Suppressor macrophage treated with lipopolysaccharide for 1 hour (primary cell): ENCODE measurements at places on chromosomes 12 and 14.

GRCh38 chr12:59403259-59403932 lies 192.4 kb upstream of the SLC16A7 start:
- DNase-seq: peak; percentile 58

DNA sequence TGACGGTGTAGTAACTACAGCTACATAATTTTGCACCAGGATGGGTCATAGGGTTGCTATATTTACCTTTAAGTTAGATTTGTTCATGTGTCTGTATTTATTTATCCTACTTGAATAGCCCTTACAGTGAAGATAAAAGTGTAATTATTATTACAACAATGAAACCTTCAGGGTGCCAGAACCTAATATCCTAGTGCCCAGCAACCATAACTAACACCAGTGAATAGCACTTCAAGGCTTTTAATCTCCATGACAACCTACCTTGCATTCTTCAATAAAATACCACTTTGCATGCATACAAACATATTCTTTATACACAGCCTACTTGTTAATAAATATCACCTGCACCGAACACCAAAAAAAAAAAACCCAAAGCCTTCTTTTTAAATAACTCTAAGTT lies 58.7 kb upstream of the G2E3 start:
- DNase-seq: no peak

DNA sequence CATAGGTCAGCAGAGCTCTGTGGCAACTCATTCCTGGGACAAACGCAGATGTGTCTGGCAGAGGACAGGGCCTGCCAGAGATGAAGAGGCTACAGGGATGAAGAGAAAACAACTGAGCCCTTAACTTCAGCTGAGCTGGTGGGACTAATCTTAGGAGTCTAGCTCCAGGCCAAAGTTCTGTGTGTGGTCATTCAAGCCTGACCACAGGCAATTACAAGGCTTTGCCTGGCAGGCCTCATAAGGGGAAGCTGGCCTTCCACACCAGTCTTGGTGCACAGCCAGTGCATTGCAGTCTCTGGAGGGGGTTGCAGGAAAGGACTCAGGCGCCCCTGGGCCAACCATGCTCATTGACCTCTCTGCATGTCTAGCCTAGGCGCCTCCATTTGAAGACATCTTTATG lies 127.6 kb upstream of the DAAM1 start:
- no peak for DNase-seq

DNA sequence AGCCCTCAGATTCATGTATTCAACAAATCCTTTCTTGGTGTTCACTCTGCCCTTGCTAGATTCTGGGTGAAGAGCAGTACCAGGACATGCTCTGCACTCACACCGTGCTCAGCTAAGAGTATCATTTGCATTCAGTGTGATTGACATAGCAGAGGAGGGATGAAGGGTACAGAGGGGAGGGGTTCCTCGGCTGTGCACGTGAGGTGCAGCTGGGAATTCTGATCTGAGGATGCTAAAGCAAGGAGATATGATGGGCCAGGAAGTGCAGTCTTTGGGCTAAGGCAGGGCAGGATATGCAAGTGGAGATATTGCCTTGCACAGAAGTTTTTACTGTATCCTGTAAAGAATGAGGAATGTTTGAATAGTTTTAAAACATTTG lies 108.6 kb downstream of the FGD4 start:
- DNase-seq: no peak

DNA sequence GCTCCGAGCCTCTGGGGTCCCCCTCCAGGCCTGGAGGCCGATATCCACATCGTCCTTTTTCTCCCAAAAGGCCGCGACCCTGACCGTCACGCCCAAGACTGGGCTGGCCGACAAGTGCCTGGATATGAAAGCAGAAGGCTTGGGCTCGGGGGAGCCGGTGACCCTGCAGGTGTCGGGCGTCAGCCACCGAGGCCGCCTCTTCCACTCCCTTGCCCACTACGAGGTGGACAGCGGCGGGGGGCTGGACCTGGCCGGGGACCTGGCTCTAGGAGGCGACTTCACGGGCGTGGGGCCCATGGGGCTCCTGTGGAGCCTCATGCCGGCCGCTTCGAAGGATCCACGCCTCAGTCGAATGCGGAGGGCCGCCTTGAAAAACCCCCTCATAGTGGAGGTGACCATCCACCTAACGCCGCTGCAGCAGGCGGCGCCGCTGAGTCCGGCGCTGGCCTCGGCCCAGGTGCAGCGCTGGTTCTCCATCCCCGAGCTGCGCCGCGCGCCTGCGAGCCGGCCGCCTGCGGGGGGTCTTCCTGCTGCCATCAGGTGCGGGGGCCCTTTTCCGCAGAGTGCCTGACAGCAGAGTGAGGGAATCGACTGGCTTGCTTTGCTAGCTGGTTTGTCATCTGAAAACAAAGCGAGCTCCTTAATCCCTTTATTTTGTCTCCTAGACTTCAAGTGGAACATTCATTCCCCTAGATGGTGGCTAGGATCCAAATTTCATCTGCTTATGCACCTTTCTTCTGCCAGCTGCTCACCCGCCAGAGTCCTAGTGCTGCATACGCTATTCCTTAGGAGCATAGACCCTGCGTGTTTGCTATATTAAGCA lies 10.6 kb upstream of the DNAL1 start:
- no peak for DNase-seq

GRCh38 chr14:50089208-50089607 lies 27.2 kb downstream of the VCPKMT start:
- DNase-seq: no peak

- DNase-seq: no peak
Observed at GRCh38 chr14:50354527-50354926, 42.2 kb downstream of the CDKL1 start.

GRCh38 chr12:65899241-65899640 lies 75.0 kb downstream of the HMGA2 start:
- no peak for DNase-seq

DNA sequence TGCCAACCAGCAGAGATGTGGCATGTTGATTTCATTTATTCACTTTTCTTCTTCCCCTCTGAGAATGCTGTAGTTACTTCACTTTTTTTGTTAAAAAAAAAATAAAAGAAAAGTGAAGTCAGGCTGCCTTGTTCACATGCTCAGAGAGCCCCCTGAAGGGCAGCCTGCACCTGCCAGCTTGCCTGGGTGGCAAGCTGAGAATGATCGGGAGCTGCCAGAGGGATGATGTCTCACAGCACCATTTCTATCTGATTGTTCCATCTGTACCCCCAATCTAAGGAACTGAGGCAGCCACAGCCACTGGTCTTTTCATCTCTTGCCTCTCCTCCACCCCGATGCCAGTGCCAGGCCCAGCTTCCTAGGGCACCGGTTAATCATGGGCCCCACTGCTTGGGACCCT lies 118.2 kb downstream of the TSPAN9 start:
- no peak for DNase-seq

GRCh38 chr14:35247777-35248475 lies 44.3 kb upstream of the PSMA6 start:
- DNase-seq: no peak

- DNase-seq: no peak
Observed at GRCh38 chr12:69339999-69340398, 8.2 kb upstream of the LYZ start.

- no peak for DNase-seq
Observed at GRCh38 chr12:26134540-26134939, 9.7 kb upstream of the BHLHE41 start.

DNA sequence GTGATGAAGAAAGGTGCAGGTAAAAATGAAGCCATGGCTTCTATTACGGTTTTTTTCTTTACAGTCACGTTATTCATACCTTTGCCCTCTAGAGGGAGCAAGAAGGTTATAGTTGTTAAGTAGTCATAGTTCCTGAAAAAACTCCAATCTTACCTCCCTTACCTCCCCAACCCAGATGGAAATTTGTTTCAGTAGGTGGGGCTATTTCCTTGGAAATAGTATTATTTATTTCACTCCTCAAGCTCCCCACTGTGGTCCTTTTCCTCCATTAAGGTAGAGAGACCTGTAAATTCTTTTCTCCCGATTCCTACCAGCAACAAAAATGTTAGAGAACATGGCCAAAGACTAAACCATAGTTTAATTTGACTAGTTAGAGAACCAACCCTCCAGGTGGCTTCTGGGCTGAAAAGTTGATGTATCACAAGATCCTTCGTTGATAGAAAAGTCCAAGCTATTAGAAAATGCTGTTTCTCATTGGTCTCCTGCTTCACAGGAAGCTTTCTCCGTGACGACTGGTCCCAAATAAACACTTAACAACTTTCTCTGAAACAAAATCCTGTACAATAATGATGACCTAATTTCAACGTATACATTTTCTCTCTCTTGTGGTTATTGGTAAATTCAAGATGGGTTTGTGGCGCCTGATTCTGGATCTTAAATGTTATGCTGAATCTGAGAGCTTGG lies 43.5 kb downstream of the TMX1 start:
- peak; percentile 53 for DNase-seq

GRCh38 chr12:91380631-91381030 lies 198.0 kb upstream of the DCN start:
- DNase-seq: no peak

- DNase-seq: no peak
Observed at GRCh38 chr14:36944307-36945010, 227.9 kb downstream of the SLC25A21 start.

DNA sequence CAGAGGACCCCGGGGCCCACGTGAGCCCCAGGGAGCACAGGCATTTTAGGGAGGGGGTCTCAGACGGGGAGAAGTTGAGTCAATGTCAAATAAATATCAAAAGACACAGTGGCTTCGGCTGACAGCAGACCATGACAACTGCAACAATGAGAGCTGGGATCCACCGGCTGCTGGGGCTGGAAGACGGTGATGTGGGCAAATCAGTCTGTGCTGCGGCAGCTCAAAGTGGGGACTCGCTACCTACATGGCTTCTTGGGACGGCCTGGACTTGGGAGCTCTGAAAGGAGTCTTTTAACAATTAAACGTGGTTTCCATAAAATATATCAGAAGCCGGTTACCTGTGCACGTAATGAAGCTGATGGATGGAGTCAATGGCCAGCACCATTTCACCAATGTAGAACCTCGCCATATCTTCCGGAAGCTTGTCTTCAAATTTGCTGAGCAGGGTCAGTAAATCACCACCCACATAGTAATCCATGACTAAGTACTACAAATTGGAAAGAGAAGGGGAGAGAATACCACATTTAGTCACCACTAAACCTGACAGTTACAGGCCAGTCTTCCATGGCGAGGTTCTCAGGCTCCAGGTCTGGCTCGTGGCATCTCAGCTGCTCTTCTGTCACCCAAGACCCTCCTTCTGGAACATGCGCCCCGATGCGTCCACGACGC lies 58.0 kb downstream of the CDC42BPB start:
- no peak for DNase-seq

DNA sequence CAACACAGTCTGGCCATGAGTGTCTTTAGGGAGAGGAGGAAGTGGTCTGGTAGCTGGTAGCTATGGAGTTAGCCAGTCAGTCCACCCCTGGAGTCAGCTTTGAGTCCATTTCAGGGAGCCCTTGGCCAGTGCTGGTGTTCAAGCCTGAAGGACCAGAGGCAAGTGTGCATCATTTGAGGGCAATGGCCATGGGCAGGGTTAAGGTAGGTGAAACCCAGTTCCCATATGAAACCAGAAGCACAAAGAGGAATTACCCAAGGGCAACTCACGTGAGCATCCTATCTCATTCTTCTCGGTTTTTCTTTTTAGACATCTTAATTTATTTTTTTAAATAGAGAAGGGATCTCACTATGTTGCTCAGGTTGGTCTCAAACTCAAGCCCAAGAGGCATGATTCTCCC lies 61.3 kb upstream of the ACTN1 start:
- peak; percentile 62 for DNase-seq

DNA sequence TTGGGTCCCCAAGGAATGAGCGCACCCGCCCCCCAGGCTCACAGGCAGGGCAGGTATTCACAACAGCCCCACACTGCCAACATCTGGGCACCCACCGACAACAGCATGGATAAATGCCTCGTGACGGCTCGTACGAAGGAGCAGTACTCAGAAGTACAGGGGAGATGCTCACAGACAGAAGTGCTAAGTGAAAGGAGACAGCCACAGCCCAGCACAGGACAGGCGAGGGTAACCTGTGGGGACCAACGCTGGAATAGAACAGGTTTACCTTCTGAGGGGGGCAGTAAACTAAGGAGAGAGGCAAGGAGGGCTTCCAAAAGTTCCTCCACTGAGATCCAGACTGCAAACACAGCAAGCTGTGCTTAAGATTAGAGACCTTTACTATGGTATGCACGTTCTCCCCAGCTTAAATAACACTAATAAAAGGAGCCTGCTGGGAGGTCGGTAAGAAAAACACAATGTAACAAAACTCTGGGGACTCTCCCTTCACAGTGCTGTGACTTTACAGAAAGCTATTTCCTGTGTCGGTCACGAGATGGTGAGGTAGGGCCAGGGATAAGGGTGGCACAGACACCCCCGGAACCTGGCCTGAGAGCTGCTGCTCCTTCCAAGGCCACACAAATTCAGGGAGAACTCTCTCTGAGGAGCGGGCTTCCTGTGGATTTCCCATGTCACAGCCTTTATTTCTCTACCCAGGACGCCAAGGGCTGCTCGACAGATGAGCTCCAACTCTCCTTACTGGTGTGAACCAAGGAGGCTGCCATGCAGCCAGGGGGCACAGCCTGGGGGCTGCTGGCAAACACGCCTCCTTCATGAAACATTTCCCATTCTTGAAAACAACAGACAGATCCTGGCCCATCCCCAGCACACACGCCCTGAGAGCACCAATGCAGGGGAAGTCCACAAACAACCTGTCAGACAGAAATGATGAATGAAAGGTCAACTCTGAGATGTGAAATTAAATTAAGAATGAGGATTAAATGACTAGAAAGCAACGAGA lies 26.3 kb downstream of the SLC15A4 start:
- DNase-seq: no peak

GRCh38 chr14:75315144-75315543 lies 36.5 kb downstream of the FOS start:
- no peak for DNase-seq

GRCh38 chr14:77037938-77038568 lies 9.5 kb upstream of the IRF2BPL start:
- DNase-seq: peak; percentile 67

DNA sequence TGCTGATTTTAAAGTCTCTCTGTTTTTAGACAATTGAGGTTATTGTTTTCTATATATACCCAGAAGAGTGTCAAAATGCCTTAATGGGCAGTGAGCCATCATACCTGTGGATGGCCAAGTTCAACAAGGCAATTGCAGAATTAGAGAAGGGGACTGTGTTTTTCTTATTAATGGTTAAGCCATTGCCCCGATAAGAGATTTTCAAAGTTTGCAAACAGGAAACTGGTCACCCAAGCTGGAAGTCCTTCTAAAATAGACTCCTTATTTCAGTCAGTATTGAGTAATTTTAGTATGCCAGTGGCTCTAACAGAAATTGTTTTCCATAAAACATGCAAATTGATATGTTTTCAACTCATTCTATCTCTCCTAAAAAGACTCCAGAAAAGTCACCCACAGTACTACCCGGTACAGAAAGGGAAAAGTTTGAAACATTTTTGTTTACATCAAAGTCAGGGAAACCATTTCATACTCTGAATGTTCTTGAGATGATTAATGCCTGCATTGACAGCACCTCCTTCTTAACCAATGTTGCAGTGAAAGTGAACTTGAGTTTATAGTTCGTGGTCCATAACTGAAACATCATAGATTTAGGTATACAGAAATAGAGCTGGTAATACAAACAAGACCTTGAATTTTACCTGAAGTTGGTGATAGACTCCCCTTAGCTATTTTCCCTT lies 191.1 kb downstream of the TMX1 start:
- no peak for DNase-seq
